ENCODE measurements at places on chromosomes 5 and 9. TPM values are rescaled to one million over a fixed set of nuclear protein-coding genes. Genes with fewer than 3 reads are reported as not detected.

DND1 gene
- total RNA-seq: 1.8 TPM

PRSS3 gene
- not detected for total RNA-seq

GLT6D1 gene
- not detected for total RNA-seq

C6 gene
- 0.49 TPM for total RNA-seq

PHYHD1 gene
- total RNA-seq: 21.1 TPM

GDF9 gene
- not detected for total RNA-seq

IRX1 gene
- total RNA-seq: 5.7 TPM

SLC2A6 gene
- total RNA-seq: 4.6 TPM

ZCCHC9 gene
- 22.1 TPM for total RNA-seq

AUH gene
- 27.4 TPM for total RNA-seq

- H3K4me1 ChIP-seq: no peaks in the 10 kb centered on the region
- no peaks in the 10 kb centered on the region for H3K36me3 ChIP-seq
- no peak overlapping the region for H3K27ac ChIP-seq
- H3K4me3 ChIP-seq: no peak overlapping the region
These were observed 9.4 kb downstream of the KCNT1 start for GRCh38 chr9:135711391-135711790.

GRCh38 chr5:154541553-154541952 is 63.5 kb upstream of the HAND1 start:
- no peaks in the 10 kb centered on the region for H3K4me1 ChIP-seq
- H3K36me3 ChIP-seq: no peaks in the 10 kb centered on the region

DNA sequence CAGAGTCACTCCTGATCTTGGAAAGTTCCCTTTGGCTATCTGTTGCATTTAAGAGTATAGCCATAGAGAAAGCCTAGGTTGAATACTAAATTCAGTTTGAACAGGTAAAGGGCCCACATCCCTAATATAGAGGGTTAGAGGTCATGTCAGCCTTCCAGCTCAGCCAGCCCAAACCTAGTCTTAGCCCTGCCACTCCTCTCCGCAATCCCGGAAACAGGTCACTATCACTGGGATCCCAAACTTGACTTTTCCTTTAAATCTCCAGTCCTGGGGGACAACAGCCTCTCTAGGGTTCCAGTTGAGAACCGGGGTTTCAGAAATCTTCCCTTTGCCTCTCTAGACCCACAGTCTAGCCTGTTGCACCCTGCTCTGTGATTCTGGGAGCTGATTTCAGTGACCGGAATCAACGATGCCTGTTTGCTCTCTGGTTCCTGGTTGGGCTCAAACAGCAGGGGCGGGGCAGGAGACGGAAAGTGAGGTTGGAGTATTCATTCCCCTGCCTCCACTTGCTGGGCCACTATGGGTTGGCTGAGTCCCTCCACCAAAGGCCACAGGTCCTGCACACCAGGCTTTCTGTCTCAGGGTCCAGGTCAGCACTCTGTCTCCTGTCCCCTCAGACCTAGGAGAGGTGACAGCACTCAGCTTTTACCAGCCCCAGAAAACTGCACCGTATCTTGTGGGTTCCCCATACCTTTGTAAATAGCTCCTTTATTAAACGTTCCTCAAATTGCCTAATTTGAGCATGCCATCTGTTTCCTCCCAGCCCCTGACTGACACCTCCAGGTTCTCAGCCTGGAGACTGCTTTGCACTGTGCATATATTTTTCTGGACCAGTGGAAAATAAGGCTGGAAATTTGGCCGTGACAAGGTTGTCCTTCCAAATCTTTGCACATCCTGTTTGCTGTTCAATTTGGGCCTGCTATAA is 23.8 kb upstream of the CPEB4 start:
- peaks cover 10% of the 10 kb centered on the region for H3K4me1 ChIP-seq
- H3K27me3 ChIP-seq: no peaks in the 10 kb centered on the region
- no peak overlapping the region for H3K27ac ChIP-seq
- H3K36me3 ChIP-seq: no peaks in the 10 kb centered on the region

- H3K36me3 ChIP-seq: no peaks in the 10 kb centered on the region
- no peaks in the 10 kb centered on the region for H3K27me3 ChIP-seq
- H3K4me3 ChIP-seq: no peak overlapping the region
- peak overlapping the region; percentile 88 for H3K27ac ChIP-seq
These were observed 31.2 kb upstream of the LECT2 start for GRCh38 chr5:135985951-135986350.

DNA sequence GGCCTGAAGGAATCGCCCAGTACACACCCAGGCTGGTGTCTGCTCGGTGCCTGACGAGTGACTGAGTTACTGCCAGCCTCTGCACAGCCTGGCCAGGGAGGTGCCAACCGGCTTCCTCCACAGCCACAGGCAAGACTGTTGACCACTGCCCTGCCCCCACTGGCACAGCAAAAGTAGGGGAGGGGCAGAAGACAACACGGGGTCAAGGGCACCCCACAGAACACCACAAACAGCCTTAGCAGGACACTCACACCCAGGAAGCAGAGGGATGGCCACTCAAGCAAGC is 722 bp upstream of the LHX3 start:
- H3K4me3 ChIP-seq: no peak overlapping the region
- H3K27ac ChIP-seq: no peak overlapping the region
- no peaks in the 10 kb centered on the region for H3K36me3 ChIP-seq

DNA sequence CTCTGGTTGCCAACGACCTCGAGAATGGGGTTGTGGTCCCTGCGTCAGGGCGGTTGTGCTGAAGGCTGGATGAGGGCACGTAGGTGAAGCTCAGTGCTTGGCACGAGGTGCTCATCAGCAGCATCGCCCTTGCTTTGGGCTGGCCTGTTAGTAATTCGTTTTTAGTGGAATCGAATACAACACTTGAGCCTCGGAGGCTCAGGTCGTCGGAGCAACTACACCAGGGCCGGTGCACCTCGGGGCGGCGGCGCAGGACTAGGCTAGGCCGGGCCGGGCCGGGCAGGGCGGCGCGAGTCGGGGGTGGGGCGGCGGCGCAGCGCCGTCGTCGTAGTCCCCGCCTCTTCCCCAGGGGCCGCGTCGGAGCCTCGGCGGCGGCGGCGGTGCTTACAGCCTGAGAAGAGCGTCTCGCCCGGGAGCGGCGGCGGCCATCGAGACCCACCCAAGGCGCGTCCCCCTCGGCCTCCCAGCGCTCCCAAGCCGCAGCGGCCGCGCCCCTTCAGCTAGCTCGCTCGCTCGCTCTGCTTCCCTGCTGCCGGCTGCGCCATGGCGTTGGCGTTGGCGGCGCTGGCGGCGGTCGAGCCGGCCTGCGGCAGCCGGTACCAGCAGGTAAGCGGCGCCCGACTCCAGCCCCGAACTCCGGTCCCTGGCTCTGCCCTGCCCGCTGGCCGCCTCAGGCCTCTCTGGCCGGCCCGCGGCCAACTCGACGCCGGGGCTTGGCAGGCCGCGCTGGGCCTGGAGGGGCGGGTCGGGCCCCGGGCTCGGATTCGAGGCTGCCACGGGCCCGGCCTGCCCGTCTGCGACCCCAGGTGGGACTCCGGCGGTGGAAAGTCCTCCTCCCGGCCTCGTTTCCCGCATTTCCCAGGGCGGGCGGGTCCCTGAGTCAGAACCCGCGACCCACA is at the start of gene NDFIP1:
Gene NDFIP1 (plus strand): TSS at position 348 of the 899 bp plus-strand sequence. CDS start 196 bp downstream, at position 544.
- H3K4me1 ChIP-seq: peaks cover 18% of the 10 kb centered on the region
- no peaks in the 10 kb centered on the region for H3K27me3 ChIP-seq

- H3K4me1 ChIP-seq: no peaks in the 10 kb centered on the region
- H3K36me3 ChIP-seq: no peaks in the 10 kb centered on the region
- H3K27ac ChIP-seq: no peak overlapping the region
These were observed 56.9 kb upstream of the COL15A1 start for GRCh38 chr9:98886691-98887229.

- no peaks in the 10 kb centered on the region for H3K36me3 ChIP-seq
- H3K4me3 ChIP-seq: peak overlapping the region; percentile 62
- peak overlapping the region; percentile 18 for H3K27ac ChIP-seq
- peaks cover 57% of the 10 kb centered on the region for H3K4me1 ChIP-seq
These were observed 3.9 kb downstream of the STC2 start for GRCh38 chr5:173324115-173325001.

GRCh38 chr9:72039532-72039931 is 20.9 kb downstream of the C9orf57 start:
- no peaks in the 10 kb centered on the region for H3K4me1 ChIP-seq
- no peaks in the 10 kb centered on the region for H3K27me3 ChIP-seq
- no peak for DNase-seq

DNA sequence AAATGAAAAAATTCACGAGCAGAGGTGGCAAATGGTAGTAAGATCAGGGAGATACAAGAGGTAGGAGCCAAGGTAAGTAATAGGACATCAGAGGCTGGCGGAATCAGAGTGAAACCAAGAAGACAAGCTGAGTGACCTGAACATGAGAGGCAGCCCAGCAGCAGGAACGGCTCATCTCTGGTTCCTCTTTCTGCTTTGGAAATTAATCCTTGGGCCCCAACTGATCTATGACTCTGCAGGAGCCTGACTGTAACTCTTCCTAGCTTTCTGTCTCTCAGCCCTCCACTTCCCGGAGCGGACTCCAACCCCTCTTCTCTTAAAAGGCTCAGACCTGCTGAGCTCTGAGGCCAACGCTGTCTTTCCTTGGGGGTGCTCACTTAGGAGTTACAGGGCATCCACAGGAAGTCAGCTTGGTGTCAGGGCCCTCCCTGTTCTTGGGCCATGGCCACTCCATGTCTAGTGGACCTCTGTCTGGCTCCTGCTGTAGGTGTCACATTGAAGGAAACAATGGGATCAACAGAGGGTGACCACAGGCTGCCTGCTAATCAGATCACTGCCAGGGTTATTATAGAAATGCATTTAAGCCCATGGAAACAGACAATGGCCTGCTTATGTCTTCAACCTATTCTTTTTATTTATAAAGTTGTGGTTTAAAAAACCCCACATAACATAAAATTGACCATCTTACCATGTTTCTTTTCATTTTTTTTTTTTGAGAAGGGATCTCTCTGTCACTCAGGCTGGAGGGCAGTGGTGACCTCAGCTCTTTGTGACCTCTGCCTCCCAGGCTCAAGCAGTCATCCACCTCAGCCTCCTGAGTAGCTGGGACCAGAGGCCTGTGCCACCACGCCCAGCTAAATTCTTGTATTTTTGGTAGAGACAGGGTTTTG is 22.5 kb upstream of the SHB start:
- no peak for DNase-seq
- H3K27ac ChIP-seq: no peak overlapping the region
- no peaks in the 10 kb centered on the region for H3K36me3 ChIP-seq
- H3K4me1 ChIP-seq: no peaks in the 10 kb centered on the region
- no peaks in the 10 kb centered on the region for H3K27me3 ChIP-seq
- H3K4me3 ChIP-seq: no peak overlapping the region

GRCh38 chr9:2024888-2025782 is 10.0 kb downstream of the SMARCA2 start:
- H3K36me3 ChIP-seq: no peaks in the 10 kb centered on the region
- H3K27ac ChIP-seq: peak overlapping the region; percentile 38
- peaks cover 88% of the 10 kb centered on the region for H3K4me1 ChIP-seq
- H3K4me3 ChIP-seq: peak overlapping the region; percentile 9
- DNase-seq: no peak
- no peaks in the 10 kb centered on the region for H3K27me3 ChIP-seq

DNA sequence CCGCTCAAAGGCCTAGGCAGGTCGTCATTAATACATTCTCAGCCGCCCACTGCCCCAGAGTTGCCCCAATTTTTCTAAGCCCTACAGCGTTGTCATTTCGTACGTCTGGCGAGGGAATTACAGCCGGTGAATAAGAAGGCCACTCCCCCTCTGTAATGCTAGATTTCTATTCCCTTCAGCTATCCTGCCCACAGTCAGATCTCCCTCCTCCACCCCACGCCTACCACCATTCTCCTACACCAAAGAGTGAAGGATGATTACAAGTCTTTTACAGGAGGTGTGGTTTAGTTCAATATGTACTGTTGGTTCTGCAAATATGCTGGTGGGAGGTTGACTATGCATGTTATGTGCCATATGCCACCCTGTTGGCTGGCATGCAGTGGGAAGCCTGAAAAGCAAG is 83.7 kb upstream of the SMIM15 start:
- H3K27ac ChIP-seq: no peak overlapping the region
- DNase-seq: no peak
- H3K4me3 ChIP-seq: no peak overlapping the region
- peaks cover 8% of the 10 kb centered on the region for H3K4me1 ChIP-seq
- H3K36me3 ChIP-seq: no peaks in the 10 kb centered on the region

DNA sequence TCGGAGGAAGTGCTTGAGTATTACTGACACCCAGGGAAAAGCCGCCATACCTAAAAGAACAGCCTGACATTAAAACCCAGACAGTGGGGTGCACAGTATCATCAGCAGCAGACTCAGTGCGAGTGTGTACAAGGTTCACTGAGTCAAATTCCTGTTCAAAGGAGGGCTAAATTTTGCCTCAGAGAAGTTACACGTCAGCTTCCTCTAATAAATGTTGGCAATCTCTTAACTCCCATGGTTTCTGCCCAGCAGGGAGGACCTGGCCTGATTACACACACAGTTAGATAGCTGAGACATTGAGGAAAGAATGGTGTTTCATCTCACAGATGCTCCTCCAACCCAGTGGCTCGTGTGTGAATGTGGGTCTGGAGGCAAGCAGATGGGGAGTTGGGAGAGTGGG is 38.2 kb downstream of the NIPSNAP3B start:
- H3K27ac ChIP-seq: no peak overlapping the region
- no peaks in the 10 kb centered on the region for H3K27me3 ChIP-seq
- no peaks in the 10 kb centered on the region for H3K4me1 ChIP-seq
- H3K36me3 ChIP-seq: peaks cover 48% of the 10 kb centered on the region
- H3K4me3 ChIP-seq: no peak overlapping the region
- DNase-seq: no peak

DNA sequence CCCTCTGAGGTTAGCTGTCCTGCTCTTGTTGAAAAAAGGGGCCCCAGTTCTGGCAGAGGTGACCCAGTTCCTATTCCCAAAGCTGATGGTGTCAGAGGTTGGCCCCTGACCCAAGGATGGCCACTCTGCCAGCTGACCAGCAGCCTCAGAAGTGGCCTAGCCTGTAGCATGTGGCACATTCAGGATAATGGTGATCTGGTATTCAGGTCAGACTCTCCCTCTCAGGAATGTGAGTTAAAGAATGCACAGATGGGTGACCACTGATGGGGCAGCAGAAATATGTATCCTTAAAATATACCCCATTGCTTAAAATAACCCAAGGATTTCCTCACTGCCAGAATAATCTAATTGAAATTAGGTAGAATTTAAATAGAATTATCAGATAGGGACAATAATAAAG is 369.2 kb downstream of the SEMA5A start:
- DNase-seq: no peak
- no peak overlapping the region for H3K27ac ChIP-seq
- H3K4me3 ChIP-seq: no peak overlapping the region
- H3K36me3 ChIP-seq: no peaks in the 10 kb centered on the region
- H3K27me3 ChIP-seq: no peaks in the 10 kb centered on the region
- H3K4me1 ChIP-seq: no peaks in the 10 kb centered on the region

- no peak overlapping the region for H3K27ac ChIP-seq
- H3K4me3 ChIP-seq: no peak overlapping the region
- no peak for DNase-seq
- no peaks in the 10 kb centered on the region for H3K27me3 ChIP-seq
- H3K4me1 ChIP-seq: no peaks in the 10 kb centered on the region
These were observed 563.9 kb downstream of the ANXA1 start for GRCh38 chr9:73715591-73715990.

GRCh38 chr5:67241326-67241725 is 44.7 kb upstream of the CD180 start:
- no peaks in the 10 kb centered on the region for H3K36me3 ChIP-seq
- no peaks in the 10 kb centered on the region for H3K27me3 ChIP-seq
- no peak overlapping the region for H3K27ac ChIP-seq
- no peak for DNase-seq
- H3K4me3 ChIP-seq: no peak overlapping the region
